Epithelial cell of prostate (primary cell): ENCODE measurements at places on chromosomes 6 and 20.

GRCh38 chr20:45771182-45771759, 20.4 kb downstream of the WFDC3 start:
- no peak for DNase-seq

GRCh38 chr6:156731396-156731795, 45.8 kb upstream of the ARID1B start:
- DNase-seq = no peak

GRCh38 chr20:51463560-51463959, 79.0 kb downstream of the NFATC2 start:
- no peak for DNase-seq

- DNase-seq = no peak
Observed at GRCh38 chr20:40335901-40336351, 353.1 kb downstream of the MAFB start.

- DNase-seq = no peak
Observed at GRCh38 chr20:22719167-22719591, 134.8 kb upstream of the FOXA2 start.

DNA sequence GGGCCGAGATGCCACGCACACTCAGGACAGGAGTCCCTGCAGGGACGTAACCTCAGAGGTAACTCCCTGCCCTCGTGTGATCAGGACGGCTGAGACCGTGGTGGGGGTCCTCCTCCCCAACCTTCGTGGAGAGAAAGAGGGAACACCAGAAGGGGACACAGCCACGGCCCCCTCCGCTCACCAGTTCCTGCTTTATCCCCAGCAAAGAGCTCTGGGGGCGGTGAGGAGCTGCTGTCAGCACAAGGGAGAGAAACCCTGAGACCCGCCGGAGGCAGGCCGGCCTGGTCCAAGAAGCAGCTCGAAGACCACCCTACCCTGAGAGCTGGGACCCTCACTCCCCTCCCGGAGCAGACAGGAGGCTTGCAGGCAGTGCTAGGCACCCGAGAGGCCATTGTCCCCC, 44.4 kb downstream of the SLC2A4RG start:
- DNase-seq = no peak

GRCh38 chr6:16204653-16205376, 33.6 kb upstream of the GMPR start:
- DNase-seq = no peak

DNA sequence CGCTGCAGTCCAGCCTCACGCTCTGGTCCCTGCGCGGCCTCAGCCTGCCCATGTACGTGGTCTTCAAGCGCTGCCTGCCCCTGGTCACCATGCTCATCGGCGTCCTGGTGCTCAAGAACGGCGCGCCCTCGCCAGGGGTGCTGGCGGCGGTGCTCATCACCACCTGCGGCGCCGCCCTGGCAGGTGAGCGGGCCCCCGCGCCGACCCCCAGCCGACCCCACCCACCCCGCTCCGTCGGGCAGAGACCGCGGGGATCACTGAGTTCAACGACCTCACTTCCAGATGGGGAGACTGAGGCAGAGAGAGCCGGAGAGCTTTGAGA, 545 bp downstream of the SLC35D3 start:
- no peak for DNase-seq

DNA sequence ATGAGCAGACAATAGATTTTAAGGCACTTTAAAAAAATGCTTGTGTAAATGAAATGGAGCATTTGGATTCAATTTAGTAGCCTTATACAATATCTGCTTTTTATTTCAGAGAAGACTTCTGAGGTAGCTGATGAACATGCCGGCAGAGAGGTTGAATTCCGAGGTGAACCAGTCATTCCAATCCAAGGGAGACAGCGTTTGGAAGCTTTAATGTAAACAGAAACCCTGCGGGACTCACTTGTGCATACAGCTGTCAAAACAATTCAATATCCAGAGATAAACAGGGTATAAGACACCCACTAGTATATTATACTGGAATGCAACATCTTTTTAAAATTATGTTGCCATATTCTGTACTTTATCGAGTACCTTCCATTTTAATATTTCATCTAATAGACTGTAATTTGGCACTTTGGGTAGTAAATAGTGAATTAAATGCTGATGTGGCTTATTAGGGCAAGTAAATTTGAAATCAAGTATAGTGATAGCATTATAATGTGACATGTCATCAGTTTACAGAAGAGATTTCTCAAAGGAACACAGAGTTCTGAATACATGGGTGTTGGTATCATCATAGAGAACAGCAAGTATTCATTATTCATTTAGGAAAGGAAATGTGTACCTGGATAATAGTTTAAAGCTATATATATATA, 347.7 kb downstream of the PRKN start:
- DNase-seq = no peak

DNA sequence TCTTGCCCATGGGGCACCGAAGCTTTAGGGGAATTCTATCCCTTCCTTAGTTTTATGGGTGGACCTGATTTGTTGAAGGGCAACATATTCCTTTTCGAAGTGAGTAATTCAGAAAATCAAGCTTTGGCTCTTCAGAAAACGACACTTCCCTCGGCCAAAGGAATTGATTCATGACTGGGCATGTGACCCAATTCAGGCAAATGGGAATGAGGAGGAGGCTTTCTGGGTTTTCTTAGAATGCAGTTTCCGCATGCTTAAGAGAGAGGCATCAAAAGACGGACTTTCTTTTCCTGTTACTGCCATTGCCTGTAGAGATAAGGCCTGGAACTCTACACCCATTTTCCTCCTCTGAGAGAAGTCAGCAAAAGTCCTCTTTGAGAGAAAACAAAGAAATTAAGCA, 179.5 kb downstream of the RFPL4B start:
- DNase-seq = no peak

DNA sequence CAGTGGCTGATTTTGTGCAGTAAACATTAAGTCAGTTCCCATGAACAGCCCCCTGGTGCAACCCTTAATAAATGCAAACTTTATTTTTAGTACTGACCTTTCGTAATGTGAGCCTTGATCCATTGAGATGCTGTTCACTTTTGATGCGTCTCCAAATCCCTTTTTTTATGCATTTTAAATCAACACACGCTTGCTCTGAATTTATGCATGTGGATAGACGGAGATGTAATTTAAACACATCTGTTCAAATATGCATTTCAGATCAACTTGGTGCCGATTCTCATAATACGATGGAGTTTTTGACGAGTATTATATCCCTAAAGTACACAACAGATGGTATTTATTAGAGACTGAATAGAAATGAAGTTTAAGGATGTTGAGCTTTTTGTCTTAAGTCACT, 505.7 kb downstream of the CDKAL1 start:
- DNase-seq = no peak

DNA sequence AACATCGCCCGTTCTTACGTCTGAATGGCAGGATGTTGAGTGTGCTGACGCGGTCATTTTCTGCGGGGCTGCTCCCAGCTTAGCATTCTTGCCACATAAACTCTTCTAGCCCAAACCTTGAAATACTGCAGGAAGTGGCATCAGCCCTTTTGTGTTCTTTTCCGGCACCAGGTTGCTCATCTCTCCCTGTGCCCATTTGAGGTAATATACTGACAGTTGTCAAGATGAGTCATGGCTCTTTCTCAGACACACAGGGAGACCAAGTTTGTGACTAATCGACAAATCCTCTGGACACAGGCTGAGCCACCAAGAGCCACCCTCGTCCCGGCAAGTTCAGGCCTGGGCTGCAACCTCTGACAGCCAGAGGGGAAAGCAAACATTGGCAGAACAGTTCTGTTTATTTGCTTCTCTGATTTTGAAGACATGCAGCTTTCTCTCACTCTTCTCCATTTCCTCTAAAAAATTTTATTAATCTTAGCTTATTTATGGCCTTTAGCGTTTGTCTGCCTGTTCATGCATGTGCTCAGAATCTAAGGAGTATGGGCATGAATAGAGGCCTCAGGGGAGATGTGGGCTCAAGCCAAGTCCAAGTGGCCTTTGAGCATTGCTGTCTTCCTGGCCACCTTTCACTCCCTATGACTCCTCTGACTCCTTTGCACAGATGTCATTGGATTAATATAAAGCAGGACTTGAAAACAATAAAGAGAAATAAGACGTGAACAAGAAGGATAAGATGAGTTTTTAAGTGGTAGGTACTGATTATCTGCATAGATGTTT, 328.2 kb upstream of the JAG1 start:
- peak; percentile 99 for DNase-seq
